IMR-90 (cell line): ENCODE measurements at places on chromosomes 3 and 15.

GRCh38 chr3:43481375-43481774 lies 140.4 kb downstream of the ANO10 start:
- DNase-seq, result no peak

DNA sequence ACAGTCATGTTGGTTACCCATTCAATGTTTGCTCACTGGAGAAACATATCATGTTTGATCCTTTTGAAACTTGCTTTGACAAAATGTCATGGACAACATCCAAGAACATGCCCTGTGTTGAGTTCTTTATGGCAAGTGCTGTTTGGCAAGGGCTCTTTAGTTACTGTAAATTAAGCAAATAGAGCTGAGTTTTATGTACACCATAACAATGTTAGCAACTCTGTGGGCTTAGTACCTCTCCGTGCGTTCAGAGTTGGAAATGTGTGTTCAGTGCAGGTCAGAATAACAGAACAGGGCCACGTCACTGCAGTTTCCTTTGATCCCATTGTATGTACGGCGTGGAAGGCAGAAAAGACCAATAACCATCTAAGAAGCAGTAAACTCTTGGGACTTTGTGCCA lies 132.5 kb downstream of the MYRIP start:
- no peak for DNase-seq

GRCh38 chr15:31041610-31042009 lies 50.2 kb upstream of the MTMR10 start:
- no peak for DNase-seq

- DNase-seq, result no peak
Measured at GRCh38 chr3:62986061-62986460, 110.8 kb upstream of the CADPS start.

DNA sequence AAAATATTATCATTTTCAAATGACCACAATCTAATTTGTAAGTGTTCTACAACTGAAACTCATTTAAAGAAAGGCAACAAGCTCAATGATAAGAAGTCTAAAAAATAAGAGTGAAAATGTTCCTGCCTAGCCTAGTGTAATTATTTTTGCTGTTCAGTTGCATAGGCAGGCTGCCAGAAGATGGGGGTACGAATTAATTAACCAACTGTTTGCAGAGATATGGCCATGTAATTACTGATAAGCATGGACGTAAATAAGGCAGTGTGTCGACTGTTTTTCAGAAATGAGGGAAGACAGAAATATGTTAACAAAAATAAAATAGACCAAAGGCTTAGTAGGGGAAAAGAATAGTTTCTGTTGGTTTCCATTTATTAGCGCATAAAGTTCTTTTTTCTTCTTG lies 24.7 kb upstream of the SCAANT1 start:
- DNase-seq, result no peak
